ENCODE measurements at places on chromosomes 12 and 14. TPM values are rescaled to one million over a fixed set of nuclear protein-coding genes. Genes with fewer than 3 reads are reported as not detected.

DNA sequence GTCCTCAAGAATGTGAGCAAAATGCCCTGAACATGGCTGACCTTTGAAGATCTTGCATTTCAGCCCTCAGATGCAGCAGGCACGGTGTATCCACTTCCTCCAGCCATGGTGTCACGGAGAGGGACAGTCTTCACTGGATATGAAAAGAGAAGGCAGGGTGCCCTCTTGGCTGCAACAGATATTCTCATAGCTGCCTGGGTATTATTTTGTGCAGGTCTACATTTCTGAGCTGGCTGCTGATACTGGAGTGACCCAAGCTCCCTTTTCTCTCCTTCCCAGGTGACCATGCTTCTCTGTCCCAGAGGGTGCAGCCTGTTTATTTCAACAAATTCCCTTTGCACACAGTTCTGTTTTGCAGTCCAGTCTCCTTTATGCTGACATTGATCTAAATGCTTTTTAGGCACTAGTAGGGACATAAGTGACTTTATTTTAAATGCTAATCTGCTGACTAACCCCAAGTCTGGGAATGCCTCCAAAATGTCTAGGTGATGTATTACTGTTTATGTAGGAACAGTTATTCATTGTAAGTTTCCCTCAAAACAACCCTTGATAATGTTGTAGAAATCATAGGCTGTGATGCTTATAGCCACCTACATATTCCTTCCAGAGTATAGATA, 17.4 kb upstream of the PYGL start:
- no peak for DNase-seq

DNA sequence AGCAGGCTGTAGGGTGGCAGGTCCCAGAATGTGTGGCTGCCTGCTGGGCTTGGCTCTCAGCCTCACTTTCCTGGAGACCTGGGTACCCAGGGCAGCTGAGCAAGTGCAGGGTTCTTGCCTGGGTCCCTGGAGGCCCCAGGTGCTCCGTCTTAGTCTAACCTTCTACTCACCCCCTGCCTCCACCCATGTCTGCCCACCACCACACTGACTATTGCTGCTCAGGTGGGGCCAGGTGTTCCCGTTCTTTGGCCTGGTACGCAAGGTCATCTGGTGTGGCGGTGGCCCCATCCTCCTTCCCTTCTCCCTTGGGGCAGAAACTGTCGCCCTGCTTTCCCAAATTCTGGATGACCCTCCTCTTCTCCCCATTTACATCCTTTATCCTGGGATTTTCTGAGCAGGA, 319.9 kb downstream of the TMEM121 start:
- no peak for DNase-seq

DNA sequence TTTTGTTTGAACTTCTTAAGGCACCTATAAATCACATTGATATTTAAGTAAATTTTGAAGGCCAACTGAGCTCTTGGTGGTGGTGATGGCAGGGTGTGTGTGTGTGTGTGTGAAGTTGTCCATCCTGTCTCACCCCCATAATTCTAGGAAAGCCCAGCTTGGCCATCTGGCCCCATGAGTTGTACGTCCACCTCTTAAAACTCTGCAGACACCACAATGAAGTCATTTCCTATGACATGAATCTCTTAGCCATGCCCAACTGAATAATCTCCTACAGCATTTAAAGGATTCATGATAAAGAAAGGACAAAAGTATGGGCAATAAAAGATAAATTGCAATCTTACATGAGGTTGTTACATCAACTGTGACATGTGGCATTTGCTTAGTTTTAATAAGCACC, 123.4 kb downstream of the TTC7B start:
- DNase-seq = no peak

DNA sequence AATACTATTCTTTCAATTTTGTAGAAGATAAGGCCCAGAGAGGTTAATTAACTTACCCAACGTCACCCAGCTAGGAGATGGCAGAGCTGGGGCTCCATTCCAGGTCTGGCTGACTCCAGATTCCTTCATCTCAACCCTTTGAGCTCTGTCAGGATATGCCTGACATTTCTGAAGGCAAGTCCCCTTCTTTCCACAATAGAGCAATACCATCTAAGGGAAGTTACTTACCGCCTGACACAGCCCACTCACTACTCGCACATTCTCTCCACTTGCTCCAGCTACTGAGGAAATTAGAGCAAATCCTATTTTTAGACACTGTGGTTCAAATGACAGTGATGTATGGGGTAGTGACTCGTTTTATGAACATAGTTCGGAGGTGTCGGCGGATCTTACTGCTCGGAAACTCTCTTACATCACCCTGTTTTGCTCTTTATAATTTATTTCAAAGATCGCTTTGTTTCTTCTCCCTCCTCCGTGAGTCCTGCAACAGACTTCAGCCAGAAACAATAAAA, 2.0 kb upstream of the WSCD2 start:
- DNase-seq = no peak

HOMEZ gene
- polyA plus RNA-seq = 17.5 TPM

SERPINA10 gene
- not detected for polyA plus RNA-seq

DHRS2 gene
- polyA plus RNA-seq = not detected

RPL36AL gene
- polyA plus RNA-seq = 525 TPM

All from small intestine (tissue), 16 donors.